Spinal cord (tissue), 10 donors: ENCODE measurements at places on chromosomes 5 and 9.

- no peaks in the 10 kb centered on the region for H3K27me3 ChIP-seq
- H3K4me1 ChIP-seq, result peaks cover 40% of the 10 kb centered on the region
- peaks cover 13% of the 10 kb centered on the region for H3K36me3 ChIP-seq
- DNase-seq, result no peak
- no peak overlapping the region for H3K4me3 ChIP-seq
- H3K27ac ChIP-seq, result no peak overlapping the region
Measured at GRCh38 chr5:134547579-134547978, 22.1 kb downstream of the JADE2 start.

DNA sequence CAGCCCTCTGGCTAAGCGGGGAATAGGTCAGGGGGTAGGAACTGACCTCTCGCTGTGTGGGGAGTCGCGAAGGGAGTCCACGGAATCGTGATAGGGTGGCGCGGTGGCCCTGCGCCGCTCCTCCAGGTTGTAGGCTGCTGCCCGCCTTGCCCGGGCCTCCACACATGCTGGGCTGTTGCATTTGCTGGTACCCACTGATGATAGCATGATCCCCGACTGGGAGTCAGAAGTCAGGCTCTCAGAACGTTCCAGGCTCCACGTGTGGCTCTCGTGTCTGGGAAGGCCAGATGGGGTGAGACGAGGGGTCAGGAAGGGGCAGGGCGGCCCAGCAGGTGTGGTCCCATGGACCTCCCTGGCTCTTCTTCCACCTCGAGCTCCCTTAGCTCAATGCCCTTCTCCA lies 56.0 kb downstream of the PSD2 start:
- peaks cover 46% of the 10 kb centered on the region for H3K36me3 ChIP-seq
- H3K4me1 ChIP-seq, result peaks cover 5% of the 10 kb centered on the region
- H3K27ac ChIP-seq, result no peak overlapping the region
- H3K27me3 ChIP-seq, result peaks cover 4% of the 10 kb centered on the region

DNA sequence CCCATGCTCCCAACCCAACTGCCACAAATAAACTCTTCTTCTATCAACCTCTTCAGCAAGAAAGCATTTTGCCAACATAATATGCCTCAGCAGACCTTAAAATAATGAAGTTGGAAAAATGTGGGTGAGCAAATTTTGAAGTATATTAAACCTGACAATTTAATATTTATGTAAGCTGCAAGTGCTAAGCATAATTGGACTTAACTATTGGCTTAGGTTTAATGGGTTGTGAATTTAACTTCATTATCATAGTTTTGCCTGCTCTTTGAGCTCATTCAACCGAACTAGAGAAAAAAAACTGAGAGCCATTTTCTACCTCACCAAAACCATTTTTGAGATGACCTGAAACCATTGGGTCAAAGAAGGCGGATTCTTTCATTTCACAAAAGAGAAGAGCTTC lies 805.5 kb upstream of the DMAC1 start:
- no peaks in the 10 kb centered on the region for H3K27me3 ChIP-seq
- DNase-seq, result no peak
- H3K4me3 ChIP-seq, result no peak overlapping the region
- H3K4me1 ChIP-seq, result no peaks in the 10 kb centered on the region

DNA sequence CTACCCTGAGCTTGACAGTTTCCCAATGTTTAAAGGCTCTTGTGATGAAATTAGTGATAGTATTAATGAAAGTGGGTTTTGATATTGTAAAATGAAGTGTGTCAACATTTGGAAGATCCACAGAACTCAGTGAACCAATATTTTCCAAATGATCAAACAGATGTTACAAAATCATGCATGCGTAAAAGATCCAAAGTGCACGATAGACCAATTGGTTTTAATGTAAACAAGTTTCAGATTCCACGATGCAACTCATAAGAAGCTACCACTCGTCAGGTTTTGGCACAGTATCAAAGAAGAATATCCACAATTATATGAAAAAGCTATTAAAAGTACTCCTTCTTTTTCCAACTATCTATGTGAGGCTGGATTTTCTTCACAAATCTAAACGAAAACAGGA lies 82.3 kb downstream of the SLC38A9 start:
- no peaks in the 10 kb centered on the region for H3K4me1 ChIP-seq
- peaks cover 2% of the 10 kb centered on the region for H3K36me3 ChIP-seq
- no peak for DNase-seq
- H3K27me3 ChIP-seq, result no peaks in the 10 kb centered on the region
- no peak overlapping the region for H3K27ac ChIP-seq

GRCh38 chr5:38420691-38421390 lies 135.6 kb downstream of the LIFR start:
- H3K4me3 ChIP-seq, result no peak overlapping the region
- no peak overlapping the region for H3K27ac ChIP-seq
- no peaks in the 10 kb centered on the region for H3K4me1 ChIP-seq
- DNase-seq, result no peak
- no peaks in the 10 kb centered on the region for H3K27me3 ChIP-seq
- no peaks in the 10 kb centered on the region for H3K36me3 ChIP-seq

DNA sequence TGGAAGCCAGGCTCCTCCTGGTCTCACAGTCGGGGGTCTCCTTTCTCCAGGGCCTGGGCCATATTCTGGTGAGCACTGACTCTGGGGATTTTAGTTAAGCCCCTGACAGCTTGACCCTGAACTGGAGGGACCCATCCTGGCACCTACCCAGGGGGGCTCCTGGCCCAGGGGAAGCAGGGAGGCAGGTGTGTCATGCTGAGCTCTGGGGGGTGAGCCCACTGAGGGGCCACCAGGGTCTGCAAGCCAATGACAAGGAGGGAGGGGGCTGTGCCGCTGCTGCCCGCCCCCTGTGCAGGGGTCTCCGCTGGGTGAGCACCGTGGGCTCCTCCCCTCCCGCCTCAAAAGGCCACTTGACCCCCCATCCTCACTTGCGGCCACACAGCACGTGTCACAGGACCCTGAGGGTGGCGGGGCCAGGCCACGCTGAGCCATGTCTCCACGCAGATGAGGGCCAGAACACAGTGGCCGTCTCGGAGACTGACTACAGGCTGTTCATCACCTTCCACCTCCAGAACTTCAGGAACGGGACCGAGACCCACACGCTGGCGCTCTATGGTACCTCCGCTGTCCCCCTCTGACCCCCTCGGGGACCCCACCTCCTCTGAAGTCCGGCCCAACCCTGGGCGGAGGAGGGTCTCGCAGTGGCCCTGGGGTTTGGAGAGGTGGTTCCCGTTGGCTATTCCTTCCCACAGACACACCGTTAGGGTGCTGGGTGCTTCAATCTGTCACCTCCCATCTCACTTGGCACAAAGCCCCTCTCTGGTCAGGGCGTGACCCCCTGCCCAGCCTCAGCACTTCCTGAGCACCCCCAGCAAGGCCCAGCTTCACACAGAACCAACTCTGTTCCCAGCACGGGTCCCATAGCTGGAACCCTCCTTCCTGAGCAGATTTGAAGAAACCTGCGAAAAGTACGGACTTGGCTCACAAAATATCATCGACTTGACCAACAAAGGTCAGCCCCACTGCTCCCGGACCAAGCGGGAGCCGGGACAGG lies 2.0 kb downstream of the LCN9 start:
- no peak overlapping the region for H3K27ac ChIP-seq
- no peak for DNase-seq
- H3K27me3 ChIP-seq, result no peaks in the 10 kb centered on the region
- H3K36me3 ChIP-seq, result no peaks in the 10 kb centered on the region
- no peak overlapping the region for H3K4me3 ChIP-seq

GRCh38 chr5:146653560-146653959 lies 137.6 kb upstream of the GPR151 start:
- DNase-seq, result no peak
- H3K4me3 ChIP-seq, result no peak overlapping the region
- H3K27me3 ChIP-seq, result no peaks in the 10 kb centered on the region
- H3K36me3 ChIP-seq, result no peaks in the 10 kb centered on the region

DNA sequence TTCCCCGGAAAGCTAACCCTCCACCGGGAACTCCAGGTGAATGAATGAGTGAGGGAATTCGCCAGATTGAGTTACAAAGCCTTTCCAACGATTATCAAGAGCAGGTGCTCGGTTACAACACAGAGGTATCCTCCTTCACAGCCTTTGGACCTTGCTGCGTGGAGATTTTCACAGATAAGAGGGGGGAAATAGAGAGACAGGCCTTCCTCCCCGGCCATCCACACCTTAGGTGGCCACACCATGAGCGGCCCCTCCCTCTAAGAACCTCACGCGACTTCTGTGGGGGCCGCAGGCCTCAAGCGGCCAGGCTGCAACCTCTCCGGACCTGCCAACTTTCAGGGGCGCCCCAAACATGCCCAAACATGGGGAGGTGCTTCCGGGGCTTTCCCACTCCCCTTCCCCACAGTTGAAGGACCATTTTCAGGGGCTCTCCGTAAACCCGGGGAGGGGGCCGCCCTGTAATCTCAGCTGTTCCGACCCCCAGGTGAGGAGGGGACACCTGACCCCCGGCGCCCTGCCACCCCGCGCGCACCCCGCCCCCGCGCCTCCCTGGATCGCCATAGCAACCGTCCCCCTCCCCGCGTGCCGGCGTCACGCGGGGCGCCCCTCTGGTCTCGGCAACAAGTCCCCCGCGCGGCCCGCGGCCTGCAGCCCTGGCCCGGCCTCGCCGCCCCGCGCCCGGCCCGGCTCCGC lies 603 bp downstream of the DENND1A start:
- H3K27me3 ChIP-seq, result no peaks in the 10 kb centered on the region
- H3K36me3 ChIP-seq, result no peaks in the 10 kb centered on the region
- no peak for DNase-seq
- peak overlapping the region; percentile 70 for H3K4me3 ChIP-seq

DNA sequence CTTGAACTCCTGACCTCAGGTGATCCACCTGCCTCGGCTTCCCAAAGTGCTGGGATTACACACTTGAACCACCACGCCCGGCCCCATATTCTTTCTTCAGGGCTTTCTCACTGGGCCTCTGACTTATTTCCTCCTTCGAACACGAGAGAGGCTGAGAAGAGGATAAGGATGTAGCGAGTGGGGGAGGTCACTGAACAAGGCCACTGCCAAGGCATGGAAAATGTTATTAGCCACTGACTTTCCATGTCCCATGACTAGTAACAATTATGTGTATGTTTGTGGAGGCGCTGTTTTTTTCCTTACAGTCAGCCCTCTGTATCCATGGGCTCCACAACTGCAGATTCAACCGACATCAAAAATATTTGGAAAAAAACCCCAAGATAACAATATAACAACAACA lies 12.3 kb upstream of the FCHSD1 start:
- no peaks in the 10 kb centered on the region for H3K27me3 ChIP-seq
- H3K27ac ChIP-seq, result no peak overlapping the region
- no peak for DNase-seq
- H3K4me3 ChIP-seq, result no peak overlapping the region
- H3K36me3 ChIP-seq, result peaks cover 4% of the 10 kb centered on the region
- H3K4me1 ChIP-seq, result no peaks in the 10 kb centered on the region

- no peak for DNase-seq
- no peaks in the 10 kb centered on the region for H3K27me3 ChIP-seq
- H3K36me3 ChIP-seq, result no peaks in the 10 kb centered on the region
Measured at GRCh38 chr9:30935730-30936129, 1448.7 kb upstream of the ACO1 start.

DNA sequence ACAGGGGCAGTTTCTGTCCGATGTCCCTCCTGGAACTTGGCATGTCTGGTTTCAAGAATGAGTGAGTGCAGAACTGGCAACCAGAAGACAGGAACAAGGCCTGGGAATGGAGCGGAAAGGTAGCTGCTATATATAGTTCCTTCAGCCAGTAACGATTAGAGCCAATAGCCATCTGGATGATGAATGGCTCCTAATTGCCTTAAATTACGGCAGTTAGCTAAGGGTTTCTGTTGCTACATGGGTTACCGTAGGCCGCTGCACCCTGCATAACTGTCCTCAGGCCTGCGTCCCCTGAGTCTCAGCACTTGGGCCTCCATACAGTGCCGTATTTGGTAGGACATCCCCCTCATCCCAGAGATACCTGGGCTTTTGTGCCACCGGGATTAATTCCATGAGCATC lies 29.4 kb downstream of the WWC1 start:
- DNase-seq, result no peak
- no peak overlapping the region for H3K4me3 ChIP-seq
- H3K4me1 ChIP-seq, result peaks cover 24% of the 10 kb centered on the region
- no peaks in the 10 kb centered on the region for H3K36me3 ChIP-seq

DNA sequence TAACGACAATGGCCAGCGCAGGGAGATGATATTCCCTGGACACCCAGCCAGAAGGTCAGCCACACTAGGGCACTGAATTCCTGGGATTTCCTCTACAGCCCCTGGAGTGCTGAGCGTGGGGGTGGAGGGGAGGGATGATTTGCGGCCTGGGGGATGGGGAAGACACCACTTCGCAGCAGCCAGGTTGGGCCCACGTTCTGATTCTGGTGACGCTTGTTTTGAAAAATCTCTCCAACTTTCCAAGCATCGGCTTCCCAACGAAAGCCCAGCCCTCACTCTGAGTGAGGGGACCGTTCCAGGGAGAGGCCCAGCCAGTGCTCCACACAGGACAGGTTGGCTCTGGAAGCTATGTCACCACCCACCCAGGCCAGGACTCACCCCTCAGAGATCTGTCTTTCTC lies 5.4 kb downstream of the GFPT2 start:
- H3K4me1 ChIP-seq, result peaks cover 64% of the 10 kb centered on the region
- peaks cover 14% of the 10 kb centered on the region for H3K36me3 ChIP-seq
- no peak overlapping the region for H3K27ac ChIP-seq

GRCh38 chr5:164518067-164518740 lies 1012.8 kb downstream of the MAT2B start:
- H3K4me1 ChIP-seq, result no peaks in the 10 kb centered on the region
- no peak overlapping the region for H3K4me3 ChIP-seq
- no peaks in the 10 kb centered on the region for H3K27me3 ChIP-seq
- H3K36me3 ChIP-seq, result no peaks in the 10 kb centered on the region

GRCh38 chr5:118405650-118406061 lies 582.7 kb downstream of the DTWD2 start:
- H3K4me3 ChIP-seq, result no peak overlapping the region
- no peaks in the 10 kb centered on the region for H3K27me3 ChIP-seq
- no peaks in the 10 kb centered on the region for H3K36me3 ChIP-seq
- H3K4me1 ChIP-seq, result no peaks in the 10 kb centered on the region

DNA sequence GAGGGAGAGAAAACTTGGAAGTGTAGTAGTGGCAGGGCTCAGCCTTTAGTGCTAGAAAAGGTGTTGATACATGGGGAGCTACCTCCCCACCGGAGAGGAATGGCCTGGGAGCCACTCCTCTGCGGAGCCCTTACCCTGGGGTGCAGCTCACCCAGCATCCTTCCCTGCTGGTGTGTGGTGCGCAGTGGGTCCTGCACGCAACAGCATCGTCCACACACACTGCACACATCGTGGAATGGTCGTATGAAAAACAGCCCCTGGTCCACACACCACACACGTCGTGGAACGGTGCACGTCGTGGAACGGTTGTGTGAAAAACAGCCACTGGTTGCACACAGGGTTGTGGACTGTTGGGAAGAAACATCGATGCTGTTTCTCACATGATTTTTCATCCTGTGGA lies 16.1 kb upstream of the AHRR start:
- no peak overlapping the region for H3K27ac ChIP-seq
- H3K4me3 ChIP-seq, result no peak overlapping the region
- H3K27me3 ChIP-seq, result no peaks in the 10 kb centered on the region

DNA sequence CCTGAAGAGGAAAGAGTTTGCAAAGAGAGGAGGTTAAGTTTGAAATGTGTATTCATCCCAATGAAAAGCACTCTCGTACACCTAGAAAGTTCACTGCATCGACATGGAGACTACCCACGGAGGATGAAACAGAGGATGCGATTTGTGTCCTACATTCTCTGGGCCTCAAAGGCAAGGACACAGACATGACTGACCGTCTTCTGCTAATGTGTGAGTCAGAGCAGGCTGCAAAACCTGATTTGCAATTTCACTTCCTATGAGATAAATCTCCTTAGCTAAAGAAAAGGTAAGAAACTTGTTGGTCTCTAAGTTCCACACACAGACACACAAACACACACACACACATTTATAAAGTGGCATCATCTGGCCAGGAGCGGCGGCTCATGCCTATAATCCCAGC lies 98.6 kb downstream of the GNAQ start:
- H3K36me3 ChIP-seq, result no peaks in the 10 kb centered on the region
- no peak overlapping the region for H3K27ac ChIP-seq
- H3K4me3 ChIP-seq, result no peak overlapping the region
- no peak for DNase-seq
- H3K27me3 ChIP-seq, result no peaks in the 10 kb centered on the region
